ENCODE measurements at places on chromosomes 6 and 20.
A peak's percentile ranks its signal among the peaks of the same experiment; 100 is the strongest.

DNA sequence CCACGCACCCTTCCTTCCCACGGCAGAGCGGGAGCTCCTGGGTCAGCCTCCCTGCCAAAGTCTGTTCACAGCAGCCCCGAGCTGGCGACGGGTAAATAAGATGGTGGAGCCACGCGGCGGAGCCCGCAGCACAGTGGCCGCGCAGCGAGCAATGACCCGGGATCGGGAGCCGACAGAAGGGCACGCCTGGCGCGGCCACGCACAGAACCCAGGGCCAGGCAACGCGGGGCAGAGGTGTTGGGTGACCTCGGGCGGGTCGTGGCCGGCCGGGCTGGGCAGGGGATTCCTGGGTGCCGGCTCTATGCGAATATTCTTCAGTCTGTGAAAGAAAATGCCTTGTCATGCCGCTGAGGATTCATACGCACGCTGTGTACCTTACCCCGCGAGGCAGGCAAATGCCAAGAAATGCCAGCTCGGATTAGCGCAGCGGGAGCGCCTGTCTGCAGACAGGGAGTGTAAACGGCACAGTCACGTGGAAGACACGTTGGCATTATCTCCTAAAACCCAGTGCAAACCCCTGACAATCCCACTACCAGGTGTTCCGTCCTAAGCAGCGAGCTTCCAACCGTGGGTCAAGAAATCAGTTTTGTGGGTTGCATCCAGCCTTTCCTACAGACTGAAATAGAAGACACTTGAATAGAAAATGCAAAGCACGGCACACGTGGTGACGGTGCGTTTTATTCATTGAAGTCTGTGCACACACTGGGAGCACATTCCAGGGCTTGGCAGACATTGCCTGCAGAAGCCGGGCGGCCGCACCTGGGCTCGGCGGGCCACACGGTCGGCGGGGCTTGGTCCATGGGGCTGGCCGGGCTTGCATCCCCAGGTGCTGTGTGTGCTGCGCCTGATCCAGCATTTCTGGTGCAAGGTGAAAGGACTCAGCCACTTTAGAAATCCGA, 18.3 kb downstream of the CHRNA4 start:
- no peak for DNase-seq

DNA sequence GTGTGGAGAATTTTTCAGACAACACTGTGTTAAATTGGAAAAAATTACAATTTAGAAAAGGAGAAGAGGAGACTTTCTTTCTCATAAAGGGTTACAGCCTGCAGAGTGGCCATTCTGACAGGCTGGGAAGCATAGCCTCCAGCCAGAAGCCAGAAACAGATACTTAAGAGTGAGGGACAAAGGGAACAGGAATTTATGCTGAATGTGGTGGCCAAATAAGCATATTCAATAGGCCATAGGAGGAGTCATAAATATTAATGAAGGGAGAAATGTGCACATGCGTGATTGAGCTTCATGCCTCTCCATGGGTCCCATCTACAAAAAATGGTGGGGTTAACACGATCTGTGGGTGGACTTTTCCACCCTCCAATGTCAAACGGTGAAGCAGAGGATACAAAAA, 13.4 kb downstream of the TMEM200A start:
- DNase-seq: no peak

DNA sequence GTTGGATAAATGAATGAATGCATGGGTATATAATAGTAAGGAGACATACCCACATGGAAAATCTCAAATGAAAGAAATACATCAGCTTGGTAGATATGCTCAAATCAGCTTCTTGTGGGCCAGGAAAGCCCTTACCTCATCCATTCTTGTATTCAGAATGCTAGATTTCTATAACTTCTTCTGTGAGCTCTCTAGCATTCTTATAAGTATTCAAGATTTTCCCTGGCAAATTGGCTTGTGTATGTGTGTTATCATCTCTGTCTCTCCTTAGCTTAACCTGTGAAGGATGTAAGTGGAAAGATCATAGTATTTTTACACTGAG, 100.8 kb downstream of the OR2B2 start:
- no peak for DNase-seq

DNA sequence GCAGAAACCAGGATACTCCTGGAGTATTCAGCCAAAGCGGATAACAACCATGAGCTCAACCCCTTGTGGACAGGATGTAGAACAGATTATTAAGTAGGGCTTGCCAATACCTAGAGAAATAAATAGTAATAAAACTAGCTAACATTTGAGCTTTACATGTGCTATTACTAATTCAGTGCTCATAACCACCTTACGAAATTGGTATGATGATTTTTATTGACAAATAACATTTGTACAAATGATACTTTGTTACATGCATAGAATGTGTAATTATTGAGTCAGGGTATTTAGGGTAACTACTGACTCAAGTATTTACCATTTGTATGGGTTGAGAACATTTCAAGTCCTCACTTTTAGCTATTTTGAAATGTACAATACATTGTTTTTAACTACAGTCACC, 287.9 kb downstream of the CDC5L start:
- DNase-seq: no peak

DNA sequence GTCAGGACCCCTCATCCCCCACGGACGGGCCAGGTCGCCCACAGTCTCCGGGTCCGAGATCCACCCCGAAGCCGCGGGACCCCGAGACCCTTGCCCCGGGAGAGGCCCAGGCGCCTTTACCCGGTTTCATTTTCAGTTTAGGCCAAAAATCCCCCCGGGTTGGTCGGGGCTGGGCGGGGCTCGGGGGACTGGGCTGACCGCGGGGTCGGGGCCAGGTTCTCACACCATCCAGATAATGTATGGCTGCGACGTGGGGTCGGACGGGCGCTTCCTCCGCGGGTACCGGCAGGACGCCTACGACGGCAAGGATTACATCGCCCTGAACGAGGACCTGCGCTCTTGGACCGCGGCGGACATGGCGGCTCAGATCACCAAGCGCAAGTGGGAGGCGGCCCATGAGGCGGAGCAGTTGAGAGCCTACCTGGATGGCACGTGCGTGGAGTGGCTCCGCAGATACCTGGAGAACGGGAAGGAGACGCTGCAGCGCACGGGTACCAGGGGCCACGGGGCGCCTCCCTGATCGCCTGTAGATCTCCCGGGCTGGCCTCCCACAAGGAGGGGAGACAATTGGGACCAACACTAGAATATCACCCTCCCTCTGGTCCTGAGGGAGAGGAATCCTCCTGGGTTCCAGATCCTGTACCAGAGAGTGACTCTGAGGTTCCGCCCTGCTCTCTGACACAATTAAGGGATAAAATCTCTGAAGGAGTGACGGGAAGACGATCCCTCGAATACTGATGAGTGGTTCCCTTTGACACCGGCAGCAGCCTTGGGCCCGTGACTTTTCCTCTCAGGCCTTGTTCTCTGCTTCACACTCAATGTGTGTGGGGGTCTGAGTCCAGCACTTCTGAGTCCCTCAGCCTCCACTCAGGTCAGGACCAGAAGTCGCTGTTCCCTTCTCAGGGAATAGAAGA, 978 bp downstream of the HLA-A start:
- peak; percentile 60 for DNase-seq

GRCh38 chr20:50426866-50427718, 83.1 kb upstream of the PTPN1 start:
- no peak for DNase-seq

DNA sequence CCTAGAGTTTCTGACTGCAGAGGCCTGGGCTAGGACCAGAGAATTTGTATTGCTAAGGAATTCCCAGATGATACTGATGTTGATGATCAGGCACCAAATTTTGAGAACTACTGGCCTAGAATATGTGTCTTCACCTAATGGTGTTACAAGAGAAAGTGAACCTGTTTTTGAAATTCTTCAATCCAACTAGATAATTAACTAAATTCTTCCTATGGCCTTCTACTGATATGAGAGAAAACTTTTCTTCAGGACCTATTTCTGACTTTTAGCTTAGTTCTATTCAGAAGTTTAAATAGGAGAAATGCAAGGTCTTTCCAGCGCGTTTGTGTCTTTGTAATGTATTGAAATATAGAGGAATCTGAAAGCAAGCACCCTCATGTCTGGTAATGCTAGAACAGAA, 7.3 kb downstream of the NKAIN2 start:
- no peak for DNase-seq

DNA sequence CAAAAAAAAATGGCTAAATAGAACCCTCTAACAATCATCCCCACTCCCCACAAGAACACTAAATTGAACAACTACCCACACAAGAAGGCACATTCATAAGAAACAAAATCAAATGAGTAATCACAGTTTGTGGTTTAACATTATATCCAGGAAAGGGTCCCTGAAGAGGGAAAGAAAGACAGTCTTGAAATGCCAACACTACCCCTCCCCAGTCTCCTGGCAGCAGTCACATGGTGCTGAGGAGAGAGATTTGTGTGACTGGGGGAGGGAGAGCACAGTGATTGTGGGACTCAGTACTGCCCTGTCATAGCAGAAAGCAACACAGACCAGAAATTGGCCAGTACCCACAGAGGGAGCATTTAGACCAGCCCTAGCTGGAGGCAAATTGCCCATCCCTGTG, 443.7 kb upstream of the BTBD3 start:
- no peak for DNase-seq

- DNase-seq: no peak
Measured at GRCh38 chr6:34916348-34916967, 27.4 kb downstream of the ANKS1A start.

DNA sequence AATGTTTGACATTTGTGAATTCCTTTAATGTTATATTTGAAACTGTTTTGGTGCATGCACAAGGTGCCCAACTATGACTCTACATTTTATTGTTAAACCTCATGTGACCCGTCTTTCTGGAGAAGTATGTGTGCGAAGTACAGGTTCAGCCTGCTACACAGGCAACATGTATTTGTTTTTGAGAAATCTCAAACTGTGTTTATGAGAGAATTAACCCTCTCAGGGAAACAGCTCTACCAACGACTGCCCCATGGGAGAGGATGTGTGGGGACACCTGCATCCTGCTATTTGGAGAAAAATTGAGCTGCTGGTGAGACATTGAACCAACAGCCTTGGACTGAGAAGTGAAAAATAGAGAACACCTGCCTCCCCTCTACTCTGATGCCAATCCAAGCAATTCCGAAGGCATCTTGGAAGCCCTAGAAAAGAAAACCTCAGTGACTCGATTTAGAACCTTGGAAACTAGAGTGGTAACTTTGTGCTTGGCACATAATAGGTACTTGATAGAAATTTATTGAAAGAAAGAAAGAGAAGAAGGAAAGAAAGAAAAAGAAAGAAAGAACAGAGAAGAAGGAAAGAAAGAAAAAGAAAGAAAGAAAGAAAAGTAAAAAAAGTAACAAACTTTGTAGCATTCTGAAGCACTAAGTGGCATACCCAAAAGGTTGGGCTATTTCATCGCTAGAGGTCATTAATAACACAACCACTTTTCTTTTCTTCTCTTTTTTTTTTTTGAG, 2.9 kb upstream of the AKAP12 start:
- DNase-seq: no peak

GRCh38 chr6:16839631-16840179, 78.4 kb upstream of the ATXN1 start:
- no peak for DNase-seq

- DNase-seq: no peak
Measured at GRCh38 chr6:71224011-71224410, 64.6 kb upstream of the OGFRL1 start.

DNA sequence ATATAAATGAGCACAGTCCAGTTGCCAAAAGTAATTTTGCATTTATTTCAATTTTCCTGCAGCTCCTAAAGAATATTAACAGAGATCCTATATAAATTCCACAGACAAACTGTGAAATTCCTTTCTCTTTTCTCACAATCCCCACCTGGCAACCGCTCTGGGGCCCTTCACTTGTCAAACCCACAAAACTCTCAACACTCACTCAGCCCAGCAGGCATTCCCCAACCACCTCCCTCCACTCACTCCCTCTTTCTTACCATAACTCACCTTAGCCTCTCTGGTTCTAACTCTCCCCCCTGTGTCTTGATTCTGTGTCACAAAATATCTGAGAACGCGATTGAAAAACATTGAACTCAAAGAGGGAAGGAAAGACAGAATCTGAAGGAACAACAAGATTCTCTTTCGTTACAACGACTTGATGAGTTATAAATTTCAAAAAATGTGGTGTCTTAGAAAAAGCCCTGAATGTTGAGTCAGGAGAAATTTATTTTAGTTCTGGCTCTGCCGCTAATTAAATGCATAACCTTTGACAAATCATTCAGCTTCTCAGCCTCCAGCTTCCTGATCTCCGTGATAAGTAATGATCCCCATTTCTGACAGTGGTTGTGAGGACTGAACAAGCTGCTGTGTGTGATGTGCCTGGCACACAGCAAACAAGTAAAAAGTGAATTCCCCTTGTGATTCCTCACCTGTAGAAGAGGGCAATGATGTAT, 87.9 kb downstream of the UNC5CL start:
- DNase-seq: peak; percentile 79

All from endodermal cell (in vitro differentiated cells).